ENCODE measurements at places on chromosomes 6 and 20.

DNA sequence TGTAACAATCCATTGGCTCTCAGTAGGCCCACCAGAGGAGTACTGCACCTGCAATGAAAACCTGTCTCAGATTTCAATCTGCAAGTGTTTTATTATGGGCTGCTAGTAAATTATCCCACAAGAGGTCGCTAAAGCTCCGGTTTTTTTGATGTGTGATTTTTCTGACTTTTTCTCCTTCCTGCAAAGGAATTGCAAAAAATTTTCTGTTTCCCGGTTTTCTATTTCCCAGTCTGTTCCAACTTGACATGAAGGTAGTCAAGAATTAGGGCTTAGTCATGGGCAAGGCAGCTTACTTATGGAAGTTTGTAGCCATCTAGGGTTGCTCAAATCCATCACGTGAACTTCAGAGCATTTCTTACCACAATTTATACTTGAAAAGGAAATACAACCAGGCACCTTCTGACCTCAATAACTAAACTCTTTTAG lies 38.5 kb upstream of the AHI1 start:
- no peak for DNase-seq

GRCh38 chr6:16420715-16421461 lies 182.5 kb downstream of the GMPR start:
- DNase-seq: no peak

DNA sequence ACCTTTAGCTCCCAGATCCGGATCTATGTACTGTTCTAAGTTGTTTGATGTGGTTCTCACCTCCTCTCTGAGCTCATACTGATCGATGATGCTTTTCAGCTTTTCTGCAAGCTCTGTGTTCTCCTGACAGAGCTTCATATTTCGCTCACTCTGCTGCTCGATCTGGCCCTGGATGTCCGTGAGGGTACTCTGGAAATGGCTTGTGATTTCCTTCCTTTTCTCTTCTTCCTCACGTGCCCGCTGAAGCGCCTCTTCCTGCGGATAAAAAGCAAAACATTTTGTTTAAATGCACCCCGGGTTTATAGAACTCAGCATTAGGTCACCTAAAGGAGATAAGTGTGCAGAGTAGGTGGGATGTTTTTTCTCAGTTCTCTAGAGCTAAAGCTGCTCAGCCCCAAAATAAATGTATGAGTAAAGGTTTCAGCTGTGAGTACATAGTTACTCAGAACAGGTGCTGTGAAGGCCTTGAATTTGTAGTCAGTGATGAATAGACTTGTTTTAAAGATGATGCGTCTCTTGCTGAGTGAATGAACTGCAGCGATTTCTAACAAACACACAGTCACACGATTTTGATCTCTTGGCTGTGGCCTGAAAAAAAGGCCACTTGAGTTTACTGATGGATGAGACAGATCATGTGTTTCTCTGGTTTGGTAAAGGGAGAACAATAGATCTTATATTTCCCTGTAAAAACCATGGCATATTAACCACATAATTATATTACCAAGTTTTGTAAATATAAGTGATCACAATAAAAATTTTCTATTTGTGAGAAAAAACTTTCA lies 29.1 kb downstream of the TXLNB start:
- DNase-seq: peak; percentile 73

DNA sequence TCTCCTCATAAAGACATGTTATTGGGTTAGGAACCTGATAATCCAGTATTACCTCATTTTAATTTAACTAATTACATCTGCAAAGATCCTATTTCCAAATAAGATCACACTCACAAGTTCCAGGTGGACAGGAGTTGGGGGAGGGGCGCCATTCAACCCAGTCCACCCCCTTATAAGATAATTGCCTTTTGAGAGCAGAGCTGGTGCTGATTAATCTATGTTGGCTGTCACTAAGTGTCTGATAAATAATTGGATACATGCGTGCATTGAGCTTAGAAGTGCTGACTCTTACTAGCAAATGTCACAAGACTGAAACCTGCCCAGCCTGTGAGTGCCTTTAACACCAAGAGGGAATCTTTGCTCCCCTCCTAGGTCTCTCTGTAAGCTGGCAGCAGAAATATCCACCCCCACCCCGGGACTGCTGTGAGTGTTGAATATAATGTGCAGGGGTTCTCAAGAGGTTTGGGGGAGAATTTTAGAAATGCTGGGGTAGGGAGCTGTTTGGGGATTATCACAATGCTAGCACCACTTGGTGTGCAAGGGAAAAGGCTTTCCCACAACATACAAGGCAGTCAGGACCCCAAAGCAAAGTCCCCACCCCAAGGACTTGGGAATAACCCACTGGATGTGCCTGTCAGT lies 87.5 kb downstream of the ANKRD60 start:
- no peak for DNase-seq

DNA sequence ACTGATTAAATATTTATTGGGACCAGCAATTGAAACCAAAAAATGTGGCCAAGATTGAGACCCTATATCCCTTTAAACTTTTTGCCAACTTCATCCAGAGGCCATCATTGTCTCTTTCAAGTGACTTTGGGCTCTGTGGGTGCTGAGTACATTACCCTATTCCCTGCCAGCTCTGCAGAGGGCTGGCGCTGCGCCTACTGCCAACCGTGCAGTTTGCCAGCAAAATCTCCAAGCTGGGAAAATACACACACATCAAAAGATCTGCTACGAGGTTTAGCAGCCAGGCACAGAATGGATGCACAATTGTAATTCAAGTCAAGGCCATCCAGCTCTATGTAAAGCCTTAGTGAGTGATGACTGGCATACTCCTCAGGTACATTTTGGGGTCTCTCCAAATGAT lies 125.0 kb downstream of the CBLN4 start:
- DNase-seq: no peak

- DNase-seq: no peak
Observed at GRCh38 chr6:165983112-165984072, 184.3 kb downstream of the TBXT start.

GRCh38 chr6:109237077-109237985 lies 142.0 kb downstream of the CEP57L1 start:
- DNase-seq: no peak

DNA sequence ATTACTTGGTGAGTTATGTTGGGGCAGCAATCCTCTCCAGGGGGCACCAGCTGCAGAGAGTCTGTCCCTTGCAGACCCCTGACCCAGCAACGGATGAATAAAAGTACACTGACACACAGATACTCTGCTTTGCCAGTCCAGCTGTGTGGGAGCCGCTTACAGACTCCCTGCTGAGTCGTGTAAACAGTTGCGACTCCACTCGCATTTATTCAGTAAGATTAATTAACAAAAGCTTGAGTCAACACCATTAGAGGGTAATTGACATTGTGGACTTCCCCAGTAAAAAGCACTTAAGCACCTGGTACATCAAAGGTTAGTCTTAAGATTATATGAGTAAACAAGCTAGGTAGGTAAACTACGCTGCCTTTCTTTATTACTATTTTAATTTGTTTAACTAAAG lies 92.0 kb upstream of the TMEM181 start:
- DNase-seq: peak; percentile 46

DNA sequence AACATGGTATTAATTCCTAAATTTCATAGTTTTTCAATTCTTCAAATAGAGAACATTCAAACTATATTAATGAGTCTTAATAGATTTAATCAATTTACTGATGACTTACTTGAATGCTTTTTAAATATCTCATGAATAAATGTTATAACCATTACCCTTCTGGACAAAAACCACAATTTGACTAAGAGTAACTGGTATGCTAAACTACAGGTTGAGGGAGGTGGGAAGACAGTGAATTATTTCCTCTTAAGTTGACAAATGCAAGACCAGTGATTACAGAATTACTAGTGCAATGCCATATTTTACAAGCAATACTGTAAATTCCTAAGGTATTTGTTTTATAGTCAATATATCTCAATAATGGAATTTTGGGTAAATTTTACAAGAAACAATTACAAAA lies 65.1 kb downstream of the REV3L start:
- DNase-seq: no peak

GRCh38 chr6:138979813-138980668 lies 8.0 kb downstream of the REPS1 start:
- DNase-seq: no peak

- no peak for DNase-seq
Observed at GRCh38 chr20:25250508-25250907, 2.6 kb downstream of the PYGB start.

DNA sequence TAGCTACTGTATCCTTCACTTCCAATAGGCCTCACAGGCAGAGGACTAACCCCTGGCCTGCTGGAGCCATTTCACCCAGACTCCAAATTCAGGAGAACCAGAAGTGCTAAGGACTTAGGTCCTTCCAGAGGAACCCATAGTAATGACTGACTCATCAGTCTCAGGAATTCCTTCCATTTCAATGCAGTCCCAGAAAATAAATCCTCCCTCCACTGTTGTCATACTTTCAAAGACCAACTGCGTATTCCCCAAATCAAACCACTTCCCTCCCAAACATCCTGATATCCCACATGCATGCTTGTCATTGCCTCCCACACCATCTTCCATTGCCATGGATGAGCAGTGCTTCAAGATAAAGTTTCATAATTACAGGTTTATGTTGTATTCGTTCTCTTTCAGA lies 31.8 kb upstream of the NT5E start:
- DNase-seq: no peak

DNA sequence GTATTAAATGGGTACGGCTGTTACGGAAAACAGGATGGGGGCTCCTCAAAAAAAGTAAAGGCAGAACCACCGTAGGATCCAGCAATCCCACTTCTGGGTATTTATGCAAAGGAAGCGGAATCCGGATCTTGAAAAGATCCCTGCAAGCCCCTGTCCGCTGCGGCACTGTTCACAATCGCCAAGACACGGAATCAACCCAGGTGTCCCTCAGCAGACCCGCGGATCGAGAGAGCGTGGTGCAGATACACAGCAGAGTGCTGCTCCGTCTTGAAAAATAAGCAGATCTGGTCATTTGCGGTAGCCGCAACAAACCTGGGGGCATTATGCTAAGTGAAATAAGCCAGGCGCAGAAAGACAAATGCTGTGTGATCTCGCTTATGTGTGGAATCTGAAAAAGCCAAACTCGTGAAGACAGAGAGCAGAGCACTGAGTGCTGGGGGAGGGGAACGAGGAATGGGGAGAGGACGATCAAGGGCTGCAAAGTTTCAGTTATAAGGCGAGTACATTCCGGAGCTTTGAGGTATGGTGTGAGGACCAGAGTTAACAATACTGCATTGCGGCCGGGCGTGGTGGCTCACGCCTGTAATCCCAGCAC lies 41.3 kb downstream of the NTSR1 start:
- no peak for DNase-seq

- no peak for DNase-seq
Observed at GRCh38 chr6:12262236-12263061, 27.7 kb upstream of the EDN1 start.
